Activated gamma-delta T cell (primary cell): ENCODE measurements at places on chromosomes 2 and 18.

DNA sequence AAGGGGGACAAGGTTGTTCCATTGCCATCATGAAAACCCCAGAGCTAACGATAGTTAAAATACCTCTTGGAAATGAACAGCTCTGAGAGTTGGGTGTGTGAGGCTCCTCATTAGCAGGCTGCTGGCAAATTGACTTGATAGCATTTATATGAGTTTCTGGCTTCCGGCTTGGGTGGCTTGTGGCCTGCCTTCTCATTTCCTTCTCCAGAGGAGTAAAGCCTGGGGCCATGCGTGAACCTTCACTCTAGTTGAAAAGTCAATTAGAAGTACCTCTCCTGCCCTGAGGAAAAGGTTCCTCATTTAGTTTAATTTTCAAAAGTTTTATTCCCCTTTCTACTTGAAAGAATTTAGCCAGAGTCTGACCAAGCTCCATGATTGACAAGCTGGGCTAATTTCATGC is 67.1 kb downstream of the MGAT5 start:
- no peak for DNase-seq

DNA sequence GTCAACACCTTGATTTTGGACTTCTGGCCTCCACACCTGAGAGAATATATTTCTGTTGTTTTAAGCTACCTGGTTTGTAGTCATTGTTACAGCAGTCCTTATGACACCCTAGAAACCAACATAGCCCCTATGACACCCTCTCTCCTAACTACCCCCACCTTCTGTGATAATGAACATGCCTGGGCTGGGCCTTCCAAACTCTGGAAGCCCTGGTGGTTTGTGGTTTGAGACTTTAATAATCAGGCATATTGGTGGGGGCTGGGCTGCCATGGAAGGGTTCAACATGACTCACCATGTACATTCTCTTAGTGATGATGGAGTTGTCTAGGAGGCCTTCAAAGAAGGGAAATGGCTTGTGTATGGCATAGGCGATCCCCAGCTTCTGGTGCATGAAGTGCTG is 3.3 kb downstream of the SP110 start:
- no peak for DNase-seq

GRCh38 chr2:236682651-236683422 is 113.2 kb downstream of the ACKR3 start:
- no peak for DNase-seq

GRCh38 chr2:15923597-15923996 is 16.8 kb upstream of the MYCN start:
- no peak for DNase-seq

GRCh38 chr2:216021768-216022565 is 8.6 kb upstream of the MREG start:
- DNase-seq, result no peak

- DNase-seq, result no peak
These were observed 279.5 kb upstream of the PKDCC start for GRCh38 chr2:41768310-41768709.

DNA sequence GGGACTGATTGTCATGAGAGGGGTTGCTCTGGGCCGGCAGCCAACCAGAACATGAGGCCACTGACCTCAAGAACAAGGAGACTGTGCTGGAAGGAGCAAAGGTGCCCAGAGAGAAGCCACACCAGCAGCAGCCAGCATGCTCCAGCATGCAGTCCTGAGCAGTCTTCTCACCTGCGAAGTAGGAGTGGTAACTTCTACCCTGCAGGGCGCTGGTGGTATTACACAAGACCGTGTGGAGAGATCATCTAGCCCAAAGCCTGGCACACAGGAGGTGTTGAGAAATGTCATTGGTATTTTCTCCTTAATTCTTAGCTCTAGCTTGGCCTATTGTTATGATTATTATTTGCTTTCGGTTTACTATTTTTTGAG is 132.7 kb downstream of the TSN start:
- DNase-seq, result no peak

DNA sequence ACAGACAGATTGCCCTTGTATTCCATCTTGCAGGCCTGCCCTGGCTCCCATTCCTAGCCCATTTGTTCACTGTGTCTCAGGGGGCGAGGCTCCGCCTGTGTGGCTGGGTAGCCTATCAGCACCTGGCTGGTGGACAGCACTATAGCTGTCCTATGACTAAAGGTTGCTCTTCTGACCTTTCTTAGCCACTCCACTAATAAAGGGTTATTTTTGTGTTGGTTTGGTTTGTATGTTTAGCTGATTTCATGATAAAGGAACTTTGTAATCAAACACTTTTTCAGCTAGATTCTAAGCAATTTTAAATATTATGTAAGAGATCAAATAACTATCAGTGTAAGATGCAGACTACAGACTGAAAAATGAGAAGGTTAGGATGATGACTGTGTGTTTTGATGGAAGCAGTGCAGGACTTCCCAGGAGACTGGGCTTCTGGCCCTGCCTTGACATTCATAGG is 72.2 kb downstream of the CRIM1 start:
- no peak for DNase-seq

GRCh38 chr2:229974266-229974665 is 52.0 kb downstream of the FBXO36 start:
- DNase-seq, result no peak

DNA sequence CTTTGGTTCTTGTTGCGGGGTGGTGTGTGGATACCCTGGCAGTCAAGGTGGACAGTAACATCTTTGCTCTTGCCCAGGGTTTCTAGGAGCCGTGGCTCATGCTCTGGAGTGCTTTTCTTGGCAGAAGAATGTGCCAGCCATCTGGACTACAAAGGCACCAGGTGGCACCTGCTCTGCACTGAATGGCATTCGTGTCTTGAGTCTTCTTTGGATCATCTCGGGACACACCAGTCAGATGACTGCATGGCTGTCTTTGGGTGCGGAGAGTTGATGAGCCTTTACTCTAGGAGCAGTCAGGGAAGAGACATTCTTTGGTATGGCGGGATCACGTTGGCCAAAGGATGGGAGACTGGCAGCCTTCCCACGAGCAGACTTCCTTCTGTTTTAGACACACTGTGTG is 104.1 kb upstream of the SEC11C start:
- no peak for DNase-seq

DNA sequence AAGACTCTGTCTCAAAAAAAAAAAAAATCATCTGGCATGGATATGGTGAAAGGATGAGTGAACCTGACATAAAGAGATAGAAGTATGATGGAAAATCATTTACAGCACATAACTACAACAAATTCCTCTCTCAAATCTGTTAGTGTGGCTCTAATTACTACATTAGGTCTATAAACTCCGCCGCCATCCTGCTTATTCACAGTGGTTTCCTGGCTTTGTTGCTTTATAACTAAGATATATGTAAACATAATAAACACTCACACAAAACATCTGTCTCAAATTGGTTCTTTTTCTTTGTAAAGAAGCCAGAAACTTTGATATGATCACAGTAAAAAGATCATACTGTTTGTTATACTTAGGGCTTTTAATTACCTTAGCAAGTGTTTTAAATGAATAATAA is 412.6 kb upstream of the FAM98A start:
- DNase-seq, result no peak

DNA sequence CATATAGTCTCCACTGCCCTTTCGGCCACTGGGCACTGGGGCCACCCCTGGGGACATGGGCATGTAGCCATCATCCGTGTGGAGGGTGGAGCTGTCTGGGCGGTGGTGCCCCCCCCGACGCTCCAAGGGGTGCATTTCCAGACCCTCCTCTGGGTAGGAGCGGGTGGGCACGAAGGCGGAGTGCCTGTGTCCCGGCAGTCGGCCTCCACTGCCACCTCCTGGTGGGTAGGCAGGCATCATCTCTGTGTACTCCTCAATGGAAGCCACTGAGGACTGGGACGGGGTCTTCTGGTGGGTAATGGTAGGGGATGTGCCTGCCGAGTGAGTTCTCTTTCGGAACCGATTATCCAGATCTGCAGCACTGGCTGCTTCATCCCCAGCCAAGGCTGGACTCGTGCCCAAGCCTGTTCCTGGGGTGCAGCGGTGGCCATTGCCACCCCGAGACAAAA is 2.8 kb downstream of the IRS1 start:
- no peak for DNase-seq

DNA sequence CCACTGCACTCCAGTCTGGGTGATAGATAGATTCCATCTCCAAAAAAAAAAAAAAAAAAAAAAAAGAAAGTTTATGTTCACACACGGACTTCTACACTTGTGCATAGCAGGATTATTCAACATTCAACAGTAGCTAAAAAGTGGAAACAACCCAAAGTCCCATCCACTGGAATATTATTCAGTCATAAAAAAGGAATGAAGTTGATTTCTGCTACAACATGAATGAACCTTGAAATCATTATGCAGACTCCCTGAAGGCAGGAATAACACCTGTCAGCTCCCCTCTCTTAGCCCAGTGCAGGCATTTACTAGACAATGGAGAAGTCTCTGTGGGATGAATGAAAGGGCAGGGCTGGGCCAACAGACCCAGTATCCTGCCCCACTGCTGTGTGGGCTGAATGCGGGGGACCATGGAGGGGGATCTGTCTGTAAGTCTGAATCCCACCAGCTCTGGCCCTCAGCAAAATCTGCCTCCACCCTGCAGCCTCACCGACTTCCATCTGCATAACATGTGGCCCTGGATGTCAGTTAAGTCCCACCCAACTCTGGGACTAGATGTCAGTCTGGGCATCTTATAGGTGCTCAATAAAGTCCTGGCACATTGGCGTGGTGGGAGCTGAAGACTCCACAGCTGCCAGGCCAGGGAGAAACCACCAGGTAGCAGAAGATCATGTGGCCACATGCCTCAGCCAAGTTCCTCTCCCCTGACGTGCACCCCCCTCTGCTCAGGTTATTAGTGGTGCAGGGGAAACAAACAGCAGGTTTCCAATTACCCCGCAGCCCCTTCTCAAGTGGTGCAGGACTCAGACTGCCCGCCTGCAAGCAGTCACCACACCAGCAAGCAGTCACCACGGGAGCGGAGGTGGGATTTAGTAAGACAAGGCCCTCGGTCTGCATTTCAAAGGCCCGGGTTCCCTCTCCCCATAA is 8.9 kb downstream of the ZFP36L2 start:
- no peak for DNase-seq

- no peak for DNase-seq
These were observed 179.4 kb upstream of the SESTD1 start for GRCh38 chr2:179444056-179444455.

DNA sequence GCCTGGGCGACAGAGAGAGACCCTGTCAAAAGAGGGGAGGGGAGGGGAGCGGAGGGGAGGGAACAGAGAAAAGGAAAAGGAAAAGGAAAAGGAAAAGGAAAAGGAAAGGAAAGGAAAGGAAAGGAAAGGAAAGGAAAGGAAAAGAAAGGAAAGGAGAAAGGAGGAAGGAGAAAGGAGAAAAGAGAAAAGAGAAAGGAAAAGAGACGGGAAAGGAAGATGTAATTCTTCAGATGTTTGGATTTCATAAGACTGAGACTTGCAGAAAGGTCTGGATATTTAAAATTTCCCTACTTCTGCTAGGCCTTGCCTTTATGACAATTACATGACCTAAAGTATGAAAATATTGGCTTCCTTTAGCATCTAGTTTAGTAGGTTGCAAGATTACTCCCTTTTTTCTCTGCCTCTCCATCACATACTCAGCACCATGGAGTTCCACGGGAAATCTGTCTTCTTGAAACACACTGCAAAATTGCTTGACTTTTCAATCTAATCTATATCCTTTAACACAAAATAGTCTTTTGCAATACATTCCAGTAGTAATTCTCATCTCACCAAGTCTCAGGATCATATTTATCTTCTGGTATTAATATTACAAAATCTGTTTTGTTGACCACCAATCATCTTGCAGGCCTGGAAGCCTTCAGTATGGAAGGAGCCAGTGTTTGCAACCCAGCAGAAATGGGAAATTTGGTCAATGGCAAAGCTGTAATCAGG is 383.5 kb downstream of the ZEB2 start:
- DNase-seq, result no peak

GRCh38 chr2:118858485-118859156 is 11.2 kb upstream of the EN1 start:
- no peak for DNase-seq

DNA sequence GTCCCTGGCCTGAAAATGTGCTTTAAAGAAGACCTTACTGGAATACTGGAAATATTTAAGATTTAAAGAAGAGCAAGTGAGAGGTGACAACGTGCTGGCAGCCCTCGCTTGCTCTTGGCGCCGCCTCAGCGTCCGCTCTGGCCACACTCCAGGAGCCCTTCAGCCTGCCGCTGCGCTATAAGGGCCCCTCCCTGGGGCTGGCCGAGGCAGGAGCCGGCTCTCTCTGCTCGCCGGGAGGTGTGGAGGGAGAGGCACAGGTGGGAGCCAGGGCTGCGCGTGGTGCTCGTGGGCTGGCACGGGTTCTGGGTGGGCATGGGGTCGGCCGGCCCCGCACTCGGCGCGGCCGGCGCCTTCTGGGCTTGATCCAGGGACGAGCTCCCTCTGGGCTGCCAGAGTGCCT is 2.9 kb upstream of the COQ10B start:
- DNase-seq, result no peak

- DNase-seq, result no peak
These were observed 159.8 kb upstream of the STK17B start for GRCh38 chr2:196331143-196331542.

GRCh38 chr2:23803264-23803964 is 123.5 kb downstream of the ATAD2B start:
- no peak for DNase-seq

DNA sequence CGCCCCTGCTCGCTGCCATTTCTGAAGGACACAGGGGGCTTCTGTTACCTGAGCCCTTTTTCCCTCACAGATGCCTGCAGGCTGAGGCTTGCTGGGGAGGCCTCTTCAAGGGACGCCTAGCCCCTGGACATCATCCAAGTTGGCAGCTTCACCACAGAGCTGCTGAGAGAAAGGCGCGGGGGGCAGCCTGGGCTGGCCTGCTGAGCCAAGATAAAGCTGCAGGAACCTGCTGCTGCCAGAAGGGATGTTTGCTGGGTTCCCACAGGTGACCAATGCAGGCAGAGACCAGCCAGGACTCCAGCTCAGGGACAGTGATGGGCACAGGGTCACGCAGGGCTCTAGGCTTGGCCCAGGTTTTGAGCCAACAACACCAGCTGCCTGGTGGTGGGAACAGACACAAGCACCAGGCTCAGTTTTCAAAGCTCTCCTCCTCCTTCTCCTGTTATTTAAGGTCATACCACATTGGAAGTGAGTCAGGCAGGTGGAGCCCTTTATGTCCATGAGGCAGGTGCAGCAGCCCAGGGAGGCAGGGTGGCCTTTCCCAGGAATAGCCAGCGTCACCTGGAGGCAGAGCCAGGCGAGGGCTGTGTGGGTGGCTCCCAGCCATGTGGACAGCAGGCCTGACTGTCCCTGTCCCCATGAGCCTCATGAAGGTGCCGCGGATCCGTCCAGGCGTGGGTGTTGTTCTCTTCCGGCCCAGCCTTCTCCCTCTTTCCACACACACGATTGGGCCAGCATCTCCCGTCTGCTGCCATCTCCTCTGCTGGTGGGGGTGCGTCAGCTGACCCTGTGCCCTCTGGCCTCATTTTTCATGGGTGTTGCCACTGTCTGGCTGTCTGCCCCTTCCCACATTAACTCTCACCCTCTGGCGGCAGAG is 515.5 kb upstream of the MYT1L start:
- DNase-seq, result no peak

DNA sequence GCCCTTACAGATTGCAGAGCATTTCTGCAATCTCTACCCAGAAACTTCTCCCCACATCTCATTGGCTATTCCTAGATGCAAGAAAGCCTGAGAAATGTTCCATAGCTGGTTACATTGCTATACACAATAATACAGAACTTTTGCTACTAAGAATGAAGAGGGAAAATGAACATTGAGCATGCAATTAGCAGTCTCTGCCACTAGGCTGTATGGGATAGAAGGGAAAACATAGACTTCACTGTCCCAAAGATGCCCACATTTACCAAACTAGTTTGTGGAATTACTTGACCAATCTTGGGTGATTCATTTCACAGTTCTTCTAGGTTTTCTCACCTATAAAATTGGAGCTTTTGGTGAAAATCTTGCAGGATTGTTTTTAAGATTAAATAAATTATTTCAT is 265.7 kb upstream of the NT5C1B start:
- no peak for DNase-seq
